ENCODE measurements at places on chromosomes 4 and X.

GRCh38 chrX:6456196-6456595 lies 78.7 kb downstream of the VCX3A start:
- H3K4me3 ChIP-seq = no peak overlapping the region
- H3K4me1 ChIP-seq = no peaks in the 10 kb centered on the region
- DNase-seq = no peak
- H3K36me3 ChIP-seq = no peaks in the 10 kb centered on the region
- H3K27ac ChIP-seq = no peak overlapping the region

DNA sequence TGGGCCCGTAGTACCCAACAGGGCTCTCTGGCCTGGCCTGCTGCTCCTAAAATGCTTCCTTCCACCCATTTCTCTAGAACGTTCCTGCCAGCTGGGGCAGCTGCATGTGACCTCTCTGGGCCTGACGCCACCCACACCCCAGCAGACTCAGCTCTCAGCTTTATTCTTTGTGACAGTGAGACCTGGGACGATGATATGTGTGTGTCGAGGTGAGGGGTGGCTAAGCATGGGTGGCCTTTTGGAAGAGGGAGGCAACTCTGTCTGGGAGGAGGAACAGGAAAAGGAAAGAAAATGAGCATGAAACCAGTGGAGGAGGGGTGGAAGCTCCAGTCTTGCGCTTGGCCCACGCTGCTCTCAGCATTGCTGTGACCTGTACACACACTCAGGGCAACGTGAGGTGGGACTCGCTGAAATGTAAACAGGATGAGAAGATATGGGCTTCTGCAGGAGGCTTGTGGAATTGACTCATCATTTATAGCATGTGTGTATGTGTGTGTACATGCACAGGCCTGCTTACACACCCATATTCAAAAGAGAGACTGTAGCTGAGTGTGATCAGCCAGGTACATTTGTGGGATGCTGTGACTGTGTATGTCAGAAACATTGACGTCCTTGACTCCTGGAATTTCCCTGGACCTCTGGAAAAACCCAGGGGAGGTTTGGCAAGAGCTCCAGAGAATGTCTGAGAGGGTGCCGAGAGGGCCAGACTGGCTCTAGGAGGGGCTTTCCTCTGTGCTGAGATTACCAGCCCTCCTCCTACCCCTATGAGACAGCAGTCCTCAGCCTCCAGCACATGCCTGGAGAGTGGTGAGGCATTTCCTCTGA lies 137.9 kb downstream of the PJA1 start:
- no peak overlapping the region for H3K27ac ChIP-seq
- no peak overlapping the region for H3K4me3 ChIP-seq
- no peaks in the 10 kb centered on the region for H3K27me3 ChIP-seq

DNA sequence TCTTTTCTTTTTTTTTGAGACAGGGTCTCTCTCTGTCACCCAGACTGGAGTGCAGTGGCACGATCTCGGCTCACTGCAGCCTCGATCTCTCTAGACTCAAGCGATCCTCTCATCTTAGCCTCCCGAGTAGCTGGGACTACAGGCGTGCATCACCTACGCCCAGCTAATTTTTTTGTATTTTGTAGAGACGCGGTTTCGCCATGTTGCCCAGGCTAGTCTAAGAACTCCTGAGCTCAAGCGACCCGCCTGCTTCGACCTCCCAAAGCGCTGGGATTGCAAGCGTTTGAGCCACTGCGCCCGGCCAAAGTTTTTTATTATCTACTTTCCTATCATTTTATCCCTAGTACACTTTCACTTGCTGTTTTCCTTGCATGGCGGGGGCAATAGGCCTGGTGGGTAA lies 1.4 kb downstream of the UBA6 start:
- no peaks in the 10 kb centered on the region for H3K27me3 ChIP-seq
- peak overlapping the region; percentile 82 for H3K27ac ChIP-seq
- peaks cover 28% of the 10 kb centered on the region for H3K4me1 ChIP-seq
- no peak for DNase-seq

DNA sequence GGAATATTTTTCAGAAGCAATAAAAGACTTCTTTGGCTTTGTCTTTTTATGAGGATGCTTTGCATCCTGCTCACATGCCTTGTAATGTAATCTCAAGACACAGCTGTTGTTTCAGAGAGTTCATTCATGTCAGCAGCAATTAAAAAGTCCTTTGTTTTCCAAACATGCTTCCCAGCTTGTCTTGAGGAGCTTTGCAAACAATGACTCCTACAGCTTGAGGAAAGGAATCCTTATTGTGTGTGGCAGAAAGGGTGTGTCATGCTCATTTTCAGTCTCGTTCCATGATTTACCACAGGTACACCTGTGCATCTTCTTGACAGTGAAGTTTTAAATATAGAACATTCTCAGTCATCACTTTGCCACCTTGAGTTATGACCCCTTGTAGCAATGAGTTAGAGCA lies 139.2 kb upstream of the AADAT start:
- H3K4me3 ChIP-seq = no peak overlapping the region
- H3K36me3 ChIP-seq = no peaks in the 10 kb centered on the region
- no peaks in the 10 kb centered on the region for H3K4me1 ChIP-seq
- no peaks in the 10 kb centered on the region for H3K27me3 ChIP-seq

All from GM23248 (cell line).